ENCODE measurements at places on chromosomes 5 and 9.

DNA sequence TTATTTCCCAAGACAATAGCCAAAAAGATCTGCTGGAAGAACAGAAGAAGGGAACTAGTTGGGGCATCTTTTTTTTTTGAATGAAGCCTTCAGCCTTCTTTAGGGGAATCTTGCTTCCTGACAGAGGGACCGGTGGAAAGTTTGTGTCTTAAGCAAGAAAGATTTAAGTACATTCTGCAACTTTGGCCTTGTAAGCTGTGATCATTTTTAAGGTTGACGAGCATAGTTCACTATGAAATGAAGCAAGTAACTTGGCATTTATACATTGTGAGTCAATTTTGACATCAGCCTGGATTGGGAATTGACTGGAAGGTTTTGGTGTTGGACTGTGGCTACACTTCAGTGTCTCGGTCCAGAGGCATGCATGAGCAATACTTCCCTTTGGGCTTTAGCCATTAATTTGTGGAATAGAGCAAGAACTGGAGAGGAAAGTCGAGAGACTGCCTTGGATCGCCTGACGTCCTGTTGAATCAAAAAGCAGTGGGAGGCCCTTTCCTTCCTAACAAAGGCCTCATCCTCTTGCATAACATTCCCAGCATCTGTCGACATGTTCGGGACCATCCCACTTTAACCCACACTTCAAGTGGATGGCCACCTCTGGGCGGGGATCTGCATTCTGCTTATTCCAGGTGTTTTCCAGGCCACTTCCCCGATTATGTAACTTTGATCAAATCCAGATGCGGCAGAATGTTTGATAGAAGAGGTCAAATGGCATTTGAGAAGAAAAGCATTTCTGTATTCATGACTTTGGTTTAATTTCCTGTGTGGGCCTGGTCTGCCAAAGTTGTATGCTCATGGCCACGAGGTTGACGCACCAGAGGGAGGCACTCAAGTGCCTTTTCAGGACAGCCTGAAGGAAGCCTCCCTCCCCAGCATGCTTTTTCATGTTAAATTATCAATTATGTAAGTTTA is 12.5 kb downstream of the ABL1 start:
- DNase-seq, result no peak

DNA sequence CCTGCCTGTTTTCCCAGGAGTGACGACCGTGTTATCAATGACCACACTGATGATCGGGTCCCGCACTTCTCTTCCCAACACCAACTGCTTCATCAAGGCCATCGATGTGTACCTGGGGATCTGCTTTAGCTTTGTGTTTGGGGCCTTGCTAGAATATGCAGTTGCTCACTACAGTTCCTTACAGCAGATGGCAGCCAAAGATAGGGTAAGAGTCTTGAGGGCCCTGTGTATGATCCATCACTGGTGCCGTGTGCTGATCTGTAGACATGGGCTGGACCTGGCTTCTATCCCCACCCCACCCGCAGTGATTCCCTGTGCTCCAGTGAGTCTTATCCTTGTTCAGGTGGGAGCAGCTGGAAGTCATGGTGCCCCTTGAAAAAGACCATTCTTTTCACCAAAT is 26.0 kb downstream of the GABRP start:
- peak; percentile 4 for DNase-seq

DNA sequence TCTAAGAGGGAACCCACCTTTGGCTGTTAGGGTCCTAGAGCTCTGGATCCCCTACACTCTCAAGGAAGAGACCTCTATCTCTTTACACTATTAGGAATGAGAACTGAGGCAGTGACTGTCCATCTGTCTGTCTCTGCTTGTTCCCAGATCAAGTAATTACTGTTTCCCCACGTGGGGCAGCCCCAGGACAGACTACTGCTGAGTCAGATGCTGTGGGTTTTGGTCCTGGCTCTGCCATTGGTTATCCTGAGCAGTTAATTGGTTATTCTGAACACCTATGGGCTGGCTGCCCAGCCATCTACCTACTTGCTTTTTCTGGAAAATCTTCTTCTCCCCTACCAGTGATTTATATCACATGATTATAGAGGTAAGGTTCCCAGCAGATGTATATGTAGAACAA is 33.3 kb downstream of the FBXO10 start:
- DNase-seq, result no peak

DNA sequence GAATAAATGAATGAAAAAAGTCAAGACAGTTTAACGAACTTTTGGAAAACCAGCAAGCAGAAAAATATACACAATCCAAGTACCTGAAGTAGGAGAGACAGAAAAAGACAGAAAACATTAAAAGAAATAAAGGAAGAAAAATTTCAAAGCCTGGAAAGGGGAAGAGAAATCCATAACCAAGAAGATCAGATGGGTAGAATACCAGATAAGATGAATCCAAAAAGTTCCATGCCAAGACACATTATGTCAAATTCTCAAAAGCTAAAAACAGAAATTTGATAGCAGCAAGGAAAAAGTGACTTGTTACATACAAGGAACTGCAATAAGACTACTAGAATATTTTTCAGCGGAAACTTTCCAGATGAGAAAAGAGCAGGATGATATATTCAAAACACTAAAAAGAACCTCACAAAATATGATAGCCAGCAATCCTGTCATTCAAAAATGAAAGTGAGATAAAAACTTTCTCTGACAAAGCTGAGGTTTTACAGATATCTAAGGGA is 7.6 kb upstream of the ZNF300 start:
- no peak for DNase-seq

- no peak for DNase-seq
These were observed 30.2 kb downstream of the CDHR2 start for GRCh38 chr5:176579323-176579722.

- DNase-seq, result no peak
These were observed 1992.1 kb upstream of the NUDT12 start for GRCh38 chr5:105554568-105555169.

Data from KBM-7 (cell line).